ENCODE measurements at places on chromosomes 11 and 22. TPM values are rescaled to one million over a fixed set of nuclear protein-coding genes. Genes with fewer than 3 reads are reported as not detected.

Gene CASP5
- not detected for total RNA-seq

Gene NDUFS8
- total RNA-seq = 315 TPM

Gene PICALM
- 213 TPM for total RNA-seq

Gene MICALL1
- 16.5 TPM for total RNA-seq

GRCh38 chr11:115674176-115674936, 170.1 kb upstream of the CADM1 start:
- DNase-seq = no peak

DNA sequence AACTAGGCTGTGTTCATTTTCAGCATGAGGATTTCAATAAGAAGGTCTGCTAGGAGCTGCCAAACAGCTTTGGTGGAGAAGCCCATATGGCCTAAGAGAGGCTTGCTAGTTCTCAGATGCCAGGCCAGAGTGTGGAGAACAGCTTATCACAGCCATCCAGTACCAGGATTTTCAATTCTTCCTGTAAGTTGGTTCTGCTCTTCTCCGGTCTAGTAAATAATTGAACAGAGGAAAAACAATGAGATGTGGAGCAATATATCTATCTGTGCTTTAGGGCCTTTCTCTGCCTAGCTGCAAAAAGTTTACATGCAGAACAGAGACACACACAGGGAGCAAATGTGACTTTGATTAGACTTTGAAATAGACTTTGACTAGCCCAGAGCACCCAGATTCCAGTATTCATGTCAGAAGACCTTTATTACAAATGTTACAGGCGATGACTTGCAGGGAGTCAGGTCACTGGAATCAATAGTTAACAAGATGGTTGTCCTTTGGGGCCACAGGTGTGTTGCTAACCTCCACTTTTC, 19.8 kb upstream of the PPP2R1B start:
- no peak for DNase-seq

GRCh38 chr11:82832983-82833382, 67.2 kb downstream of the PRCP start:
- DNase-seq = no peak

DNA sequence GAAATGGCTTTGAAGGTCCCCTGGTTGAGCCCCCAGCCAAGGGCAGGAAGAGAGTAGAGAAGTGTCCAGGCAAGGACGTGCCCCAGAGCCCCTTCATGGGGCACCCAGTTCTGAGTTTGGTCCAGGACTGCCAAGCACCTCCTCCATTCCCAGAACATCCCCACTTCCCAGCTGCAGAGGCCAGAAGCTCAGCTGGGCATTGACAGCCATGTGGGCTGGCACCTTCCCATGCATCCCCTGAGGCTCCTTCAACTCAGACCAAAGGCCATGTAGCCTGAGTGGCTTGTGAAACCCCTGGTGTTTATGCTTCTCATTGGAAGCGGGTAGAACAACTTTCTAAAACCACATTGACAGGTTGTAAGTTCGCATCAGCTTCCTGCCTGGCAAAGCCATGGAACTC, 789.6 kb downstream of the TBC1D22A start:
- no peak for DNase-seq

DNA sequence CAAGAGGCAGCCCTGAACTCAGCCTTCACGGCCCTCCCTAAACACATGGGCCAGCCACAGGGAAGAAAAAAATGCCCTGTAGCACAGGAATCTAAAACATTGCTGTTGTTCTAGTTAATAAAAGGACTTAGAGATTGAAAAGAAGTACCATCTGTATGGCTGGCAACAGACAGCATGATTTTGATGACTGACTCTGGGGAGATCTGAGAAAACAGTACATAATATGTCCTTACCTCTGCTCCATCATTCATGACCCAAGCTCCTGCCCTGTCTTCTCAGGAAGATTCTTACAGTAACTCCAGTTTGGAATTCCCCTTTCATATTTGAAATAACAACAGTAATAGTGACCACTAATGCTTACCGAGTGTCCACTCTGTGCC, 244.2 kb downstream of the ETS1 start:
- DNase-seq = no peak

DNA sequence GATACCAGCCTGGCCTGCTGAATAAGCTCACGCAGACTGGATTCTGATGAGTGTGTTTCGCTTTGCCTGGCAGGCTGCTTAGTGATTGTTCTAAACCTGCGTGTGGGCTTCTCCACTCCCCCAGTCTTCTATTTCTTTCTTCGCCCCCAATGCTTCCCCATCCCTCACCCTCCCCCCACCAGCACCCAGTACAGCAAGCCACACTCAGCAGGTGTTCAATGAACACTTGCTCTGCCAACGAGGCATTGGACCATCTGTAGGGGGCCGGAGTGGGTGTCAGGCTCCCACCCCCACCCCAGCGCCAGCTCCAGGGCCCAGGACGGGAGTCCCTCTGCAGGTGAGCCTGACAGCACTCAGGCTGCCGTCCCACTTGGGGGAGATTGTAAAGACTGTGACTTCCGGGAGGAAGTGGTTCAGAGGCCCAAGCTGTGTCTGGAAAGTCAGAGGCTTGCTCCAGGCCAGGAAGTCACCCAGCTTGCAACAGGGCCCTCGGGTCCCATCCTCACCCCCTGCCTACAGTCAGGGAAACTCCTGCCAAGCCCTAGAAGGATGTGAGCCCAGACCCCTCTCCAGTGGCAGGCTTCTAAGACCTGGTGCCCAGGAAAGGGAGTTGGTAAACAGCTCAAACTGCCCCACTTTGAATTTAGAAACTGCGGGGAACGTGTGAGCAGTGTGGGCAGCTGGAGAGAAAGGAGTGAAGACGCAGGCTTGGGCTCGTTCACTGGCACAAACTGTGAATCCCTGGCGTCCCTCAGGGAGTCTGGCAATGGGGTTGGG, 66.3 kb upstream of the PRDM11 start:
- no peak for DNase-seq

GRCh38 chr11:73757598-73757997, 3.3 kb downstream of the RAB6A start:
- no peak for DNase-seq

- DNase-seq = no peak
Measured at GRCh38 chr11:121645596-121645995, 192.8 kb upstream of the SORL1-AS1 start.

DNA sequence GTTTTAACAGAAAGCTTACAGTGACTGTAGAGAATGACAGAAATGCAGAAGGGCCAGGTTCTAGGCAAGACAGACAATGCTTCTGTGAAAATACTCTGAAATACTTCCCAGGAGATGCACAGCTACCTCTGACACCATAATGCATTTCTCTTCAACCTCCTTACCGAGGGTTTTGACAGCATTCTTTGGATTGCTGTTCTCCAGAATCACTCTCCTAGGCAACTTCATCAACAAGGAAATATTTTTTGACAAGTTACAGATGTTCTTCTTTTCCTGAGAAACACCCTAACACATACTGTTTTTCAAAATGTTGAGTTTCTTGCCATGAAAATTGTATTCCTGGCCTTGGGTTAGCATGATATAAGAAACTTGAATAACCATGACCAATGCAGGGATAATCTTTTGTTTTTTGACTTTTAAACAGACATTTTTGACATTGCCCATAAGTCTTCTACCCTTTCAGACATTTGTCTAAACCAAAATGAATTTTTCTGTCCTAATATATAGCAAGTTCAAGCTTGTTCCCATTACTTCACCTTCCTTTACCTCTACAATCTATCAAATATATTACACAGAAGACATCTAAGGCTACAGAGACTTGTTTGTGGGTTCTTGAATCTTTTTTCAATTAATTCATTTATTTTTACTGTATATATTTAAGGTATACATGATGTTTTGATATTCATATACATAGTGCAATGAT, 108.1 kb downstream of the CCDC34 start:
- DNase-seq = no peak

GRCh38 chr22:30198152-30198825, 48.3 kb downstream of the LIF start:
- DNase-seq = no peak
